ENCODE measurements at places on chromosomes 12 and 14.

DNA sequence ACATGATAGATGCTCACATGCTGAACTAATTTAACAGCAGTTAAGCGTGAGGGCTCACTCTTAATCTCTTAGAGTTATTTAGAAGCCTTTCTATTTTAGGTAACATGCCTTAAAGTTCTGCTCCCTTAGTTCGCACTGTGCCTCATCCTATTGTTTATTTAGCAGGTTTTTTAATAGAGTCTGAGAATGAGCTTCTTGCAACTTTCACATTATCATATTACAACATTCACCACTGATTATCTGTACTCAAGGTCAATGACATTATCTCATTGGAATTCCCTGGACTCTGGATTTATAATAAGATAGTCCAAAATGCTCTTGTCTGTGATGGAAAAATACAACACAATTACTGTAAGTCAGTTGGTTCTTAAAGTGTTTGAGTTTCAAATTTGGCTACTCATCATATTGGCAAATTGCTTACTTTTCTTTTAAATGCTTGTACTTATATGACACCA is 183.6 kb upstream of the SLC38A2 start:
- peak overlapping the region; percentile 97 for H3K27ac ChIP-seq
- H3K27me3 ChIP-seq: no peaks in the 10 kb centered on the region
- H3K36me3 ChIP-seq: no peaks in the 10 kb centered on the region
- peak; percentile 99 for DNase-seq

- no peak for DNase-seq
- H3K4me1 ChIP-seq: peaks cover 3% of the 10 kb centered on the region
- no peak overlapping the region for H3K4me3 ChIP-seq
- H3K27me3 ChIP-seq: no peaks in the 10 kb centered on the region
- no peak overlapping the region for H3K27ac ChIP-seq
- no peaks in the 10 kb centered on the region for H3K36me3 ChIP-seq
Measured at GRCh38 chr12:62712681-62713573, 222.0 kb downstream of the PPM1H start.

GRCh38 chr14:78259831-78260230 is 89.7 kb downstream of the NRXN3 start:
- DNase-seq: no peak
- H3K27me3 ChIP-seq: no peaks in the 10 kb centered on the region
- no peak overlapping the region for H3K4me3 ChIP-seq
- H3K27ac ChIP-seq: no peak overlapping the region
- H3K4me1 ChIP-seq: no peaks in the 10 kb centered on the region
- H3K36me3 ChIP-seq: no peaks in the 10 kb centered on the region

GRCh38 chr12:54448344-54448743 is 25.1 kb downstream of the GTSF1 start:
- peaks cover 40% of the 10 kb centered on the region for H3K27me3 ChIP-seq
- H3K27ac ChIP-seq: no peak overlapping the region
- DNase-seq: no peak
- H3K36me3 ChIP-seq: no peaks in the 10 kb centered on the region
- H3K4me3 ChIP-seq: no peak overlapping the region

DNA sequence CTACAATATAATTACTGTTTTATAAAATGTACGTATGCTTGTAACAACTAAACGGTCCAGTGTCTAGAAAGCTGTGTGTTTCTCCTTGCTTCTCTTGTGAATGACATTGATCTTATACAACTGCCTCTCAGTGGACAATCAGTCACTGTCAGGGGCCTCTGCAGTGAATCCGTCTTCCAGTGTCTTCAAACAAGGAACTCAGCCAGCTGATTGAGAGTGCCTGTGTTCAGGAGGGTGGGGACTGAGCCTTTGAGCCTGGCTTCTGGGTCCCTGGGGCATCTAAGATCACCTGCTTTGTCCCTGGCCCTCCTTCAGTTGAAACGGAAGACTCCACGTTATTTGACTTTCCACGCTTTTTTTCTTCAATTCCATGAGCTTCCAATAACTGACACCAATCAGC is 133.1 kb upstream of the SFSWAP start:
- no peaks in the 10 kb centered on the region for H3K27me3 ChIP-seq
- no peak overlapping the region for H3K4me3 ChIP-seq
- H3K36me3 ChIP-seq: no peaks in the 10 kb centered on the region
- no peak for DNase-seq

GRCh38 chr12:77615332-77615731 is 215.4 kb upstream of the NAV3 start:
- H3K36me3 ChIP-seq: no peaks in the 10 kb centered on the region
- no peak overlapping the region for H3K4me3 ChIP-seq
- no peak for DNase-seq
- no peaks in the 10 kb centered on the region for H3K27me3 ChIP-seq

DNA sequence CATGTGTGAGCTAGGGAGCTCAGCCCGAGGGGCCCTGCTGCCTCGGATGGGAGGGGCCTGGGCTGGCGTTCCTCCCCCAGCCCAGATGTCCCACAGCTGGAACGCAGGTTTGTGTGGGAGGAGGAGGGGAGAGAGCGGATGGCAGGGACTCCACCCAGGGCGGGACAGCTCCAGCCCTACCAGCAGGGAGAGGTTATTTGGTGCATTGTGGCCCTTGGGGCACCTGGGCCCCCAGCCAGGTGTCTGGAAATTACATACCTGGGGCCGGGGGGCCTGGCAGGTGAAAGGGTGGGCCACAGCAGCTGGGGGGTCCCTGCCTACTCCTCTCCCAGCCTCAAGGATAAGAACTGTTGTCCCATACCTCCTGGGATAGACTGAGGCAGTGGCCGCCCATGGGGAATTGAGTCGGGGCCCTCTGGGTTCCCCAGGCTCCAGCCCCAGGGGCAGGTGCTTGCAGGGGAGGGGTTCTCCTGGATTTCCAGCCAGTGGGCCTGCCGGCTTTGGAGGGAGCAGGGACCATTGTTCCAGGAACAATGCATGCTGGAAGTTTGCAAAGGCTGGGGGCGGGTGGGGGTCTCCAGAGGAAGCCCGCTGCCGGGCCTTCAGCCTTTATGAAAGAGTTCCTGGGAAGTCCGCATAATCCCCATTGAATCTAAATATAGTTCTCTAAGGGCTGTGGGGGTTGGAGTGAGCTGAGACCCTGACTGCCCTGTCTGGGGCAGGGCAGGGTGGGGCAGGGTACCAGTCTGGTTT is 1.2 kb downstream of the KIF26A start:
- H3K4me1 ChIP-seq: no peaks in the 10 kb centered on the region
- H3K36me3 ChIP-seq: no peaks in the 10 kb centered on the region
- H3K27ac ChIP-seq: no peak overlapping the region
- H3K27me3 ChIP-seq: peaks cover 47% of the 10 kb centered on the region
- H3K4me3 ChIP-seq: no peak overlapping the region
- DNase-seq: no peak

DNA sequence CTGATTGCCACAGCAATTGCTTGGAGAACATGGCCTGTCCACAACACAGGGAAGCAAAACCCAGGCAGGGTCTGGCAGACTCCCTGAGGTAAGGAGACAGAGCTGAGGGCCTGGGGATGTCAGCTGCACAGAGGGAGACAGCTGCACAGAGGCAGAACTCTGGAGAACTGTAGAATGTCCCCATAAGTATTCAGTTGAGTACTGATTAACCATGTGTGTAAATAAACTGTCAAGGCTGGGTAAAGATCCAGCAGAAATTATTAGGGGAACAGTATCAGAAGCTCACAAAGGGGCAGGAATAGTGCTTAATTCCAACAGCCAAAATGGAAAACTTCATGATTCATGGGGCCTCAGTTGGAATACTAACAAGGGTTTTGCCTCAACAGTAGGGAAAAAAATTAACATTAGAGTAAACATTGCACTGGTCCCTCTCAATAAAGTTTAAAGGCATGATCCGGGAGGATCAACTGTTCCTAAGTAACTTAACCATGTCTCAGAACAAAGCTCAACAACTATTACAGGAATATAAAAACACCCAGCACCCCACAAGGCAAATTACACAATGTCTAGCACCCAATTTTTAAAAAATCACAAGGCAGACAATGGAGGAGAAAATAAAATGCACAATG is 201.3 kb upstream of the RASSF8 start:
- H3K4me3 ChIP-seq: no peak overlapping the region
- H3K27ac ChIP-seq: no peak overlapping the region
- no peak for DNase-seq
- peaks cover 3% of the 10 kb centered on the region for H3K4me1 ChIP-seq
- no peaks in the 10 kb centered on the region for H3K36me3 ChIP-seq

DNA sequence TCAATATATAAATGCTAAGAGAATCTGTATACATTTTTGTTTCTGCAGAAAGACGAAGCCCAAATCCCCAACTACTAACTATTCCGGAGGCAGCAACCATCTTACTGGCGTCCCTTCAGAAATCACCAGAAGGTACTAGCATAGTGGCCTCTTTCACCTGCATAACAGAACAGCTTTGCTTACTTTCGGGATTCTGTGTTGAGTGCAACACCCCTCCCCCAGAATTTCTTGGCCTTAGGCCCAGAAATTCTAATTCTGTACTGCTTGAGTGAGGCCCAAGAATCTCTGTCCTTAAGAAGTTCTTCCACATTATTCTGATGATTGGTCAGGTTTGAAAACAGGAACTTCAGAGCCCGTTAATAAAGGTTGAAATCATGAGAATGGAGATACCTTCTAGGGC is 2.9 kb downstream of the SPX start:
- no peak for DNase-seq
- H3K27me3 ChIP-seq: peaks cover 17% of the 10 kb centered on the region
- H3K27ac ChIP-seq: no peak overlapping the region
- H3K4me3 ChIP-seq: no peak overlapping the region
- no peaks in the 10 kb centered on the region for H3K36me3 ChIP-seq

GRCh38 chr14:97943619-97944018 is 1146.4 kb downstream of the VRK1 start:
- no peaks in the 10 kb centered on the region for H3K36me3 ChIP-seq
- no peak overlapping the region for H3K27ac ChIP-seq
- no peak overlapping the region for H3K4me3 ChIP-seq
- no peaks in the 10 kb centered on the region for H3K27me3 ChIP-seq
- DNase-seq: no peak

DNA sequence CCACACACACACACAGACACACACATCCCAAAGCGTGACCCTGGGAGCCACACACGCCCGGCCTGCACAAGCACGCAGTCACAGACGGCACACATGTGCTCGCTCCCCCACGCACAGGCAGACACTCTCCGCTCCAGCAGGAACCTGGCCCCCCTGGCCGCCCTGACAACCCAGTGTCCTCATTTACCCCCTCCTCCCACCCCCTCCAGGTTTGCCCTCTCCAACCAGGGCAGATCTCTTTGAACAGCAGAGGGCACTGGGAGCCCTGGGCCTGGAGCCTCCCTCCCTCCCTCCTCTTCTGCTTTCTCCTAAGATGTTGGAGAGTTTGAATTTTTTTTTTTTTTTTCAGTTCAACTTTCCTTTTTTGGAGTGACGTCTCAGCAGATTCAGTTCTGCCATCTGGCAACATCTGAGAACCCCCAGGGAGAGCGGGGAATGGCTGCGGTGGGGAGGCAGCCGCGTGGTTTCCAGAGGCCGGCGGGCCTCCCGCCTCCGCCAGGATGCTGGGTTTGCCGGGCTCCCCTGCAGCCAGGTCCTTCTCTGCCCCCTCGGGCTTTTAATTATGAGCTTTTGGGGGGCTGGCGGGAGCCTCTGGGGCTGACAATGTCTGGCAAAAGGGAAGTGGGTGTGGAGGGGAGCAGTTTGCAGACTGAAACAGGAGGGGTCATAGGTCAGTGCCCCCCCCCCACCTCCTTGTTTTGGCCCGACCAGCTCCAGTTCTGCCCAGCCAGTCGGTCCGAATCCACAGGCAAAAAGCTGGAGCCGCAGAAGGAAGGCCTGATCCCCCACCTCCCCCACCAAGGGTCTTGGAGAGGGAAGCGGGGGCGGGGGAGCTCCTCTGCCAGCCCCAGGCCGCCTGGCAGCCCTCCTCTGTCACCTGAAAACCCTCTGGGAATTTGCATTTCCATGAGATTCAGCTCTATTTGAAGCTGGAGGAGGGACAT is 1.3 kb upstream of the NCOR2 start:
- H3K4me1 ChIP-seq: peaks cover 24% of the 10 kb centered on the region
- DNase-seq: peak; percentile 94
- H3K27ac ChIP-seq: peak overlapping the region; percentile 89
- H3K36me3 ChIP-seq: no peaks in the 10 kb centered on the region
- no peak overlapping the region for H3K4me3 ChIP-seq
- no peaks in the 10 kb centered on the region for H3K27me3 ChIP-seq

DNA sequence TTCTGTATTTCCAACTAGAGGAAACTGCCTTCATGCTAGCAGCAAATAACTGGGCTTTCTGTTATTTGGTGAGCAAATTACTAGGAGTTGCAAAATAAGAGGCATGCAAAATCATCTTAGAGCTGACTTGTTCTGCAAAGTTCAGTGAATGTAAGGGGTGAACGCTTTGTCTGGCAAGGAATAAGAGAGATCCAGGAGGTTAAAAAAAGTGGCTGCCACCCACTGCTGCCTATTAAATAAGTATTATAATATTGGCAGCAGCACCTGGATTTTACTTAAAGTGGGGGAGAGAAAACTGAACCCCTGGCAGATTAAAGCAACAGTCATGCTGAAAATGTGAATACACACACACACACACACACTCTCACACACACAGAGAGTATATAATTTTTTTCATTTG is 557.0 kb downstream of the FLRT2 start:
- H3K27me3 ChIP-seq: no peaks in the 10 kb centered on the region
- H3K27ac ChIP-seq: no peak overlapping the region
- H3K36me3 ChIP-seq: no peaks in the 10 kb centered on the region
- no peak overlapping the region for H3K4me3 ChIP-seq
- DNase-seq: no peak
- peaks cover under 1% of the 10 kb centered on the region for H3K4me1 ChIP-seq

DNA sequence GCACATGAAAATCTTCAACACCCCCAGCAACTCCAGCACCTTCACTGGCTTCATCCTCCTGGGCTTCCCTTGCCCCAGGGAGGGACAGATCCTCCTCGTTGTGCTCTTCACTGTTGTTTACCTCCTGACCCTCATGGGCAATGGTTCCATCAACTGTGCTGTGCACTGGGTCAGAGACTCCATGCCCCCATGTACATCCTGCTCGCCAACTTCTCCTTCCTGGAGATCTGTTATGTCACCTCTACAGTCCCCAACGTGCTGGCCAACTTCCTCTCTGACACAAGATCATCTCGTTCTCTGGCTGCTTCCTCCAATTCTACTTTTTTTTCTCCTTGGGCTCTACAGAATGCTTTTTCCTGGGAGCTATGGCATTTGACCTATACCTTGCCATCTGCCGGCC is 11.5 kb upstream of the OR11G2 start:
- no peaks in the 10 kb centered on the region for H3K4me1 ChIP-seq
- no peak for DNase-seq
- H3K4me3 ChIP-seq: no peak overlapping the region
- H3K36me3 ChIP-seq: no peaks in the 10 kb centered on the region
- H3K27ac ChIP-seq: no peak overlapping the region
- no peaks in the 10 kb centered on the region for H3K27me3 ChIP-seq

DNA sequence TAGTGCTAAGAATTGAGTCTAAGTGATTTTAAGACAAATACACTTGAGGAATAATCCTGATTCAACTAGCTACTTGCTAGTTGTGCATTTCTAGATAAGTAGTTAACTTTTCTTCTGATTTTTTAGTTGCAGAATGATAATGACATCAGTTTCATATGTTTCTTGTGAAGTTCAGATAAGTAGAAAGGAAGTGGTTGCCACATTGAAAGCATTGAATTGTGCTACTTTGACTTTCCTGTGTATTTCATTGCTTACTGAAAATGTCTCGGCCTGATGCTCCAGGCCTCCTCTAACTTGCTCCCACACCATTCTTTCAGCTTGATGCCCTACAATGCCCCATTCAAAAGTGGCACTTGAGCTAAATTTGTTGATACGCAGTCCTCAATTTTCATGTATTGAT is 980.0 kb downstream of the TMTC2 start:
- H3K4me1 ChIP-seq: no peaks in the 10 kb centered on the region
- no peak for DNase-seq
- H3K36me3 ChIP-seq: no peaks in the 10 kb centered on the region
- H3K27ac ChIP-seq: no peak overlapping the region
